C1 segment of cervical spinal cord (tissue), 14 donors: ENCODE measurements at places on chromosomes 13 and 19.

- no peak for DNase-seq
Observed at GRCh38 chr13:100883453-100883852, 208.9 kb upstream of the TMTC4 start.

- DNase-seq, result no peak
Observed at GRCh38 chr13:79108914-79109643, 297.0 kb downstream of the RBM26 start.

- no peak for DNase-seq
Observed at GRCh38 chr13:44229371-44230030, 144.1 kb upstream of the SERP2 start.

GRCh38 chr13:75153834-75154233 lies 328.1 kb downstream of the TBC1D4 start:
- DNase-seq, result no peak

DNA sequence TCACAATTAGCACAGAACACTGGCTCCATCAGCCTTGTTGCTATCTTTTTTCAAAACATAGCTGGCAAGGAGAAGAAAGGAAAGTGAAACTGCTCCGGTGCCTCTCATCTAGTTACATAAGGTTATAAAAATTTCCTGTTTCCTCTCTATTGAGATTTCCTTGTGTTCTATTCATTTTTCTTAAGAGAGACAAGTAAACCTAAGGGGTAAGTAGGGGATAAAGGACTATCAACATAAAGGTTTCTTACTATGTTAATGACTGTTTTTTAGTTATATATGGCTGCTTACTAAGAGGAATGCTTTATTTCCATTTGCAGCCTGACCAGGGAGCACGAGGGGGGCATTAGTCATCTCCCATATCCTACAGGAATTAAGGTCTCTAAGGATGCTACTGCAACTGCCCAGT lies 73.2 kb upstream of the MLNR start:
- DNase-seq, result no peak

- DNase-seq, result no peak
Observed at GRCh38 chr19:1819341-1820255, 7.5 kb upstream of the ATP8B3 start.

DNA sequence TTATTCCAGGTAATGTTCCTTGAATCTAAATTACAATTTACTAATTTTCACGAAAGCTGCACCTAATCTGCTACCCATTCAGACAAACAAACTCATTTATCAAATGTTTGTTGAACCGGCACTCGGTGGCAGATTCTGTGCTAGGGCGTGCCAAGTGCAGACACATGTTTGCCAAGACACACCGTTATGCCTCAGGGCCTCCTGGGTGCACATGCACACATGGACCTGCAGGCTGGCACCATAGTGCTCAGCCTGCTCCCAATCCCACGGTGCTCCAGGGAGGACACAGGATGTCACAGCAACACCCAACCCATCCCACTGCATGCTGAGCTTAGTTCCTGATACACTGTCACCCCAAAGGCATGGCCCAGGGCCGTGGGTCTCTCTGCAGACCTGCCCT lies 7.7 kb downstream of the SCGB2B2 start:
- DNase-seq, result no peak

- no peak for DNase-seq
Observed at GRCh38 chr19:46022061-46022430, 807 bp downstream of the PGLYRP1 start.

- no peak for DNase-seq
Observed at GRCh38 chr13:99041788-99042187, 63.9 kb upstream of the DOCK9 start.

DNA sequence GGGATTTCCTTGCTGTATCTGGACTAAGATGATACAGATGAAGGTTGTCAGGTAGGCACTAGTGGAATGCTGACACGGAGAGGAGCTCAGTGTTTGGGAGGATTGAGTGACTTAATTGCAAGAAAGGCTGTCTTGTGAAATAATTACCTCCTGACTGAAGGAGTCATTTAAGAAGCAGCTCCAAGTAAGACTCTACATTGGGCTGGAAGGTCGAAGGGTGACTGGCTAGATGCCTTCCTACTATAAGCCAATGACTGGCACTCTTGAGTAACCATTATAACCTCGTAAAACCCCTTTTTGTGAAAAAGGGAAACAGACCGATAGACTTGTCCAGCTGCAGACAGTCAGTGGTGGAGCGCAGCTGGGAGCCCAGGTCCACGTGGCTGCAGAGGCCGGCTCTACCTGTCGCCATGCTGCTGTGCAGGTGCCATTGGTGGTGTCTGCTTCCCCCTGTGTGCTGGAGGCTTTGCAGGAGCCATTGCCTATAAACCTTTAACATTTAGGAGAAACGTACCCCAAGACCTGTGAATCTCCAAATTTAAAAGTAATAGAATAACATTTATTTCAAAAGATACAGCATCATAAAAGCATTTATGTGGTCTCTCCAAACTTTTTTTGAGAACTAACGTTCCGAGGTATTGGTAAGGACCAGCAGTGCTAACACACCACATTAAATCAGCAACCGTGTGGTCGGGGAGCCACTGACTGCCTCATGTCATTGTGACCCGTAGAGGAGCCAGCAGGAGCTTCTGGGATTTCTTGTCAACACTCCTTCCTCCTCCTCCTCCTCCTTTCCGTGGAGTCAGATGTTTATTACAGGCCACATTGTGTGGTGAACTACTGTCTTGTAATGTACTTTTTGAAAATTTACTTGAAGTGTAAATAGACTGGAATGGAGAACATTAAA lies 80.4 kb upstream of the TEX29 start:
- no peak for DNase-seq

- no peak for DNase-seq
Observed at GRCh38 chr19:4971424-4971793, 2.5 kb downstream of the KDM4B start.

GRCh38 chr13:50419896-50420295 lies 404.7 kb downstream of the KCNRG start:
- no peak for DNase-seq

GRCh38 chr19:48575931-48576622 lies 24.1 kb downstream of the SULT2B1 start:
- DNase-seq, result no peak

DNA sequence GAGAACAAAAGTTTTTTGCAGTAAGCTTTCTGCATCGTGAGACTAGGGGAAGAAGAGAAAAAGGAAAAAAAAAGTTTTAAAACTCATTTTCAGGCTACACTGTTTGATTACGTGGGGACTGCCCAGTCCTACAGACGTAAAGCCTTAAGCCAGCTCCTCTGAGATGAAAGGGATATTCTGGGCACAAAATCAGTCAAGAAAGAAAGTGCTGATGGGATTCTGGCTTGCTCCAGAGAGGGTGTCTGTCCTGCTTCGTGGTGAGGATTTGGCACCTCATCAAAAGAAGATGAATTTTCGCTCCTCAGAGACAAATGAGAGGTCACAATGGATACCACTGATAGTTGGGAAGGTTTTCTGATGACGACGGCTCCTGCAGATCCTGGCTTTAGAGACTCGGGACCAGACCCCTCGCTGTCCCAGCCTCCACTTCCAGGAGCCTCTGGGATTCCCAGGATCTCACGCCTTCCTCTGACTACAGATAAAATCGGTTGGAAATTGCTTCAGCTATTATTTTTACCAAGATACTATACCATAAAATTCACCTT lies 9.7 kb downstream of the TEX29 start:
- DNase-seq, result no peak
